Osteoblast (primary cell): ENCODE measurements at places on chromosomes 3 and 15. TPM values are rescaled to one million over a fixed set of nuclear protein-coding genes. Genes with fewer than 3 reads are reported as not detected.
A peak's percentile ranks its signal among the peaks of the same experiment; 100 is the strongest.

Gene SYNPR
- not detected in 2 replicates for total RNA-seq

DNA sequence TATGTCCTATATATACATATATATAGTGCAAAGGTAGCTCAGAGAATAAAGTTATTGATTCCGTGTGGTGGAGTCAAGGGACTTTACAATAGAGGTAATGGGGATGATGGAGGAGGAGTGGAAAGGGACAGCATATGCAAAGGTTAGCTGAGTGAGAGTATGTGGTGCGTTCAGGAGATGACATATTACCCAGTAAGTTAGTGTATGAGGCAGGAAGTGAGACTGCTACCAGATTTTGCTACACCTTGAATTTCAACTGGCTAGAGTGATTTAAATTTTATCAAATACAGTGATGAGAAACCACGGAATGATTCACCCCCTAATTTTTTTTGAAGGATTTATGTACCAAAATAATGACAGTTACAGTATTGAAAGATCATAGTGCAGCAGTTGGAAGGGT is 2.8 kb downstream of the ACTL6A start:
- DNase-seq = no peak
- H3K27ac ChIP-seq = no peak overlapping the region
- no peaks in the 10 kb centered on the region for H3K27me3 ChIP-seq
- H3K4me1 ChIP-seq = peaks cover 6% of the 10 kb centered on the region

- H3K27me3 ChIP-seq = no peaks in the 10 kb centered on the region
- H3K4me3 ChIP-seq = no peak overlapping the region
- peaks cover 3% of the 10 kb centered on the region for H3K4me1 ChIP-seq
- H3K36me3 ChIP-seq = no peaks in the 10 kb centered on the region
- DNase-seq = no peak
These were observed 61.4 kb upstream of the GOLGA8B start for GRCh38 chr15:34644851-34645250.

DNA sequence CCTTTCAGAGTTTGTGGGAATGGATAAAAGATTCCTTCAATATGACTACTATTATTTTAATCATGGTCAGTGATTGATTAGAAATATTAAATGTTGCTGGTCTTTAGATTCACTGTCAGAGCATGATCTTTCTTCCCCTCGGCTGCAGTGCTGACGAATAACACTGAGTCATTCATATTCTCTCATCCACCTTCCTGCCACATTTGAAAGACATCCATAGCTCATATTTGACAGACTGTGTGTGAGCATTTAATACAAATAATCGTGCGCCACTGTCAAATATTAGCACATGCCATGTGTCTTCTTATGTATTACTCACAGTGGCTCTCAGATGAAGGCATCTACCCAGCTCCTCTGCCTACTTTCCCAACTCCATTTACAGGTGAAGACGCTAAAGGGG is 476.5 kb upstream of the TPRG1 start:
- H3K27ac ChIP-seq = no peak overlapping the region
- no peak for DNase-seq
- no peak overlapping the region for H3K4me3 ChIP-seq
- no peaks in the 10 kb centered on the region for H3K27me3 ChIP-seq
- H3K36me3 ChIP-seq = no peaks in the 10 kb centered on the region

Gene TNK2
- 10.6 and 11.6 TPM in 2 replicates for total RNA-seq

Gene GREM1
- 457 and 499 TPM in 2 replicates for total RNA-seq

DNA sequence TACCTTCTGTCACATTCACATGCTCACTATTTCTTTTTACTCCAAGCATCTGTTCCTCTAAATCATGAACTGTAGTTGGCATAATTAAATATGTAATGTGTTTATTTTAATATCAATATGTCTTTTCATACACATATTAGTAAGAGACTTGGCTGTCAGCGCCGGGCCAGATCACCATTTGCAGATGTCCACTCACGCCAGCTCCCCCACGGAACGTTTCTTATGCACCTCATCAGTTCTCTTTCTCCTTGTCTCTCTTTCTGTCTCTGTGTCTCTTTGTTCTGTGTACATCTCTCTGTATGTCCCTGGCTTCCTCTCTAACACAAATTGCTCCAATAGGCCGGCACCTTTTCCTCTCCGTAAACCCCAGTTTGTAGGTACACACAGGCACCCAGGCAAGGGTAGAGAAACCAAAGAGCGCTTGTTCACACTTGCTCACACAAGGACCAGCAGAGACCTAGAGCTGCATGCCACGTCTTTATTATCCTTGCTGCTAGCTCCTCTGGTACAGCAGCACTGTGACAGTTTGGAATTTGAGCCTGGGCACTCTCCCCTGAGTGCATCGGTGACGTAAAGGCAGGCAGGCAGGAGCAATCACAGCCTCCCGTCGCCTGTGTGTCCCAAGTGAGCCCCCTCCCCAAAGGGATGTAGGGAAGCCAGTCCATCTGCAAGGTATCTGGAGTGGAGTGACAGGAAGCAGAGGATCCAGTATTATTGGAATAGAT is 40.4 kb downstream of the CACNA1D start:
- H3K4me3 ChIP-seq = no peak overlapping the region
- H3K4me1 ChIP-seq = no peaks in the 10 kb centered on the region
- no peaks in the 10 kb centered on the region for H3K36me3 ChIP-seq
- no peak for DNase-seq
- H3K27me3 ChIP-seq = no peaks in the 10 kb centered on the region
- no peak overlapping the region for H3K27ac ChIP-seq

DNA sequence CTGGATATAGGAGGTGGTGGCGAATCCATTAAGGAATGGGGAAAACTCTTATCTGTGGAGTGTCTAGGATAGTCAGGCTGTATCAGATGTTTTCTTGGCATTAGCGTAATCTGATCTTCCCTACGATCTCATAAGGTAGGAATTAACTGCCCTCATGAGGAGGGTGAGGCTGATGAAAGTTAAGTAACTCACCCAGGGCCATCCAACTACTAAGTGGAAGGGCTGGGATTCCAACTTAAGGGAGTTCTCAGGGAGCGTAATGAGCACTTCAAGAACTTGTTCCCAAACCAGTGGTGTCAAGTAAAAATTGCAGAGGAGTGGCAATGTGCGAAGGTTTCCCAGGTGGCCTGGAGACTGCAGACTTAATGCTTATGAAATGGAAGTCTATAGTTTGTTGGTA is 55.9 kb upstream of the OSBPL11 start:
- no peaks in the 10 kb centered on the region for H3K4me1 ChIP-seq
- no peak overlapping the region for H3K4me3 ChIP-seq
- no peak for DNase-seq

Gene P2RY13
- total RNA-seq = not detected in 2 replicates

Gene C3orf33
- total RNA-seq = 2.5 and 4.7 TPM in 2 replicates

GRCh38 chr3:20186600-20187004 is 596 bp upstream of the SGO1 start:
- H3K4me1 ChIP-seq = peaks cover 11% of the 10 kb centered on the region
- H3K4me3 ChIP-seq = peak overlapping the region; percentile 90
- peak overlapping the region; percentile 94 for H3K27ac ChIP-seq
- H3K36me3 ChIP-seq = no peaks in the 10 kb centered on the region

Gene CFAP91
- total RNA-seq = 0.36 and 0.59 TPM in 2 replicates

- no peak overlapping the region for H3K4me3 ChIP-seq
- H3K4me1 ChIP-seq = no peaks in the 10 kb centered on the region
- no peaks in the 10 kb centered on the region for H3K36me3 ChIP-seq
These were observed 96.5 kb upstream of the TNIK start for GRCh38 chr3:171556574-171557145.

Gene ALDH1L1
- total RNA-seq = under 0.01 TPM in 1 of 2 replicates, not detected in the other

Gene ECE2
- total RNA-seq = not detected in 2 replicates

DNA sequence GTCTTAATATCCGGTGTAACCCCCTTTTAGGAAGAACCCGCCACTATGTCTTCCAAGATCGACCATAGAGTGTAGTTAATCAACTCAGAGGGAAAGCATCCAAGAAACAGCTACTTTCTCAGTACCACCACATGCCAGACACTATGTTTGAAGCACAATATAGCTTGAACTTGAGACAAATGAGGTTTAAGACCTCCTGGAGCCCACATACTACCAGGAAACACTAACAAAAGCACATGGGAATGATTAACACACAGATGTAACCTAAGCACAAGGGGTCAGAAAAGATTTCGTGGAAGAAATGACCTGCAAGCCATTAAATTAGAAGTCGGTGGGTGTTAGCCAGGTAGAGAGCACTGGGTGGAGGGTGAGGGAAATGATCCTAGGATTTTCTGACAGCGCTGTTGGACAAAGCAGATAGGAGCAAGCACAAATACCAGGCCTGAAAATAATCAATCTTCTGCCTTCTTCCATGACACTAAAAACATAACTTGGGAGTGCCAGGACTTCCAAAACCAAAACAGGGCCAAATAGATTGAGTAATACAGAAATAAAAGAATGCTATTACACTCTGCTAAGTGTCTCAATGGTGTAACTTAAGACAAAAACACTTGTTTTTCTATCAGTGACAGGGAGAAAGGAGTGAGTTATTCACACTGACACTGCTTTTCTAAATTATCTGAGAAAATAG is 213.7 kb downstream of the FOXP1 start:
- H3K27me3 ChIP-seq = no peaks in the 10 kb centered on the region
- H3K27ac ChIP-seq = no peak overlapping the region
- H3K4me3 ChIP-seq = no peak overlapping the region

GRCh38 chr3:151256749-151257148 is 21.6 kb downstream of the P2RY14 start:
- no peak overlapping the region for H3K4me3 ChIP-seq
- no peaks in the 10 kb centered on the region for H3K4me1 ChIP-seq
- no peaks in the 10 kb centered on the region for H3K36me3 ChIP-seq
- H3K27me3 ChIP-seq = peaks cover 22% of the 10 kb centered on the region
- no peak overlapping the region for H3K27ac ChIP-seq

Gene BCL6
- 35.4 and 40.2 TPM in 2 replicates for total RNA-seq

Gene STAC
- total RNA-seq = 3.3 and 6.5 TPM in 2 replicates

- H3K27ac ChIP-seq = no peak overlapping the region
- H3K36me3 ChIP-seq = no peaks in the 10 kb centered on the region
- DNase-seq = peak; percentile 93
- peaks cover 27% of the 10 kb centered on the region for H3K4me1 ChIP-seq
These were observed 1.5 kb upstream of the PPM1M start for GRCh38 chr3:52243791-52244628.

Gene SERPINI1
- 1.4 and 2.7 TPM in 2 replicates for total RNA-seq

GRCh38 chr3:41200669-41201021 is 1.3 kb downstream of the CTNNB1 start:
- peaks cover 31% of the 10 kb centered on the region for H3K4me1 ChIP-seq
- H3K27ac ChIP-seq = peak overlapping the region; percentile 89
- no peaks in the 10 kb centered on the region for H3K27me3 ChIP-seq
- DNase-seq = peak; percentile 77
- H3K4me3 ChIP-seq = peak overlapping the region; percentile 91

DNA sequence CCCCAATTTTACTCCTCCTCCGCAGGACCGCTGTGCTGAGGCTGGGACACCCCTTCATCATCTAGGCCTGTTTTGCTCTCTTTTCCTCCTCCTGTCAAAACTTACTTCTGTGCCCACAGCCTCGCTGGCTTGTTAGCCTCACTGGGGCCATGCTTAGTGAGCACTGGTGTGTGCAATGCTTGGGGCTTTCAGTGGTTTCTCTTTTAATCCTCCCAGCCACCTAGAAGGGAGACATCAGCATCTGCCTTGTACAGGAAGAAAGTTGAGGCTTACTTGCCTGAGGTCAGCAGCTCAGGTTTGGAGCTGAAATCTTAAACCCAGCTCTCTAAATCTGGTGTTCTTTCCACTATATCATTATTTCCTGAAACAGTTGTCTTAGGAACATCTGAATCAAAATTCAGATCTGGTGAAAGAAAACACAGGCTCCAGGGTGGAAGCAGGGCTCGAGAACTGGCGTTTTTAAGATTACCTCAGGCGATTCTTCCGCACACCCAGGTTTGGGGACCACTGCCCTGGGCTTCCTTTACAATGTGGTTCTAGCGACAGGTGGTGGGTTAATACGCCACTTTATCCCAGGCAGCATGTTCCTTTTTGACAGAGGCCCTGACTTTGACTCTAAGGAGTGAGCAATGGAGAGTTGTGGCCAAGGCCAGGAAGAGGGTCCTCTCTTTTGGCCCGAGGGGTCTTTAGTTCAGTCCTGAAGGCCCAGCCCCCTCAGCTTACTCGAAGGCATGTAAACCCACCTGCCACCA is 3.8 kb downstream of the THSD4 start:
- H3K27ac ChIP-seq = no peak overlapping the region
- H3K36me3 ChIP-seq = no peaks in the 10 kb centered on the region
- no peaks in the 10 kb centered on the region for H3K4me1 ChIP-seq
- H3K4me3 ChIP-seq = no peak overlapping the region

GRCh38 chr3:81245043-81245442 is 516.4 kb downstream of the GBE1 start:
- no peak overlapping the region for H3K4me3 ChIP-seq
- H3K27me3 ChIP-seq = no peaks in the 10 kb centered on the region
- H3K4me1 ChIP-seq = no peaks in the 10 kb centered on the region
